ENCODE measurements at places on chromosomes 11 and 22.
A peak's percentile ranks its signal among the peaks of the same experiment; 100 is the strongest.

GRCh38 chr11:8787372-8787771 is 104.8 kb downstream of the RPL27A start:
- no peak for DNase-seq

DNA sequence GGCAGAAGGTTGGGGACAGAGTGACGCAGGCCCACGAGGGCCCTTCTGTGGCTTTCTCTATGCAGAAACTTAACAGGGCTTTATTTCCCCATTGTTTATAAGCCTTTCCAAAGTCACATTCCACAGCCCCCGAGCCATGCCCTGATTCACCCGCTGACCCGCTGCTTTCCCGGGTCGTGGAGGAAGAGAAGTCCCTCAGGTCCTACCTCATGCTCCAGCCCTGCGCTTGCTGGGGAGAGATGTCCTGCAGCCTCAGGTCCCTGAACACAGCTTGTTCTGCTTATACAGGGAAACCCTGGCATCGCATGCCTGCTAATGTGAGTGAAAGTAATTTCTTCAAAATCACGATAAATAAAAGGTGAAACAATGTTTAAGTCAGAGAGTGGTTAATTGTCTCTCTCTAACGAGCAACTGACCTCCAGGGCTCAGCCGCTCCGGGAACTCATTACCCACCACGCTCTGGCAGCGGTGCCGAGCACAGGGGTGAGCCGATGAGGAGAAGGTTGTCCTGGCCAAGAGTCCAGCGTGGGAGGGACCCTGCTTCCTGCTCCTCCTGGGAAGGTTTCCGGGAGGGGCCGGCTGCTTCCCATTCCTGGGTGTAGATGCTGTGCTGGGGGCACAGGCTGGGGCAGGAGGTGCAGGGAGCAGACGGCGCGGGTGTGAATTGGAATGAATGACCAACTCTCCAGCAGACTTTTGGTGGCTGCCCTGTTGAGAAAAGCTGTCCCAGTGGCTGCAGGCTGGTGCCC is 595.2 kb downstream of the BRD1 start:
- no peak for DNase-seq

GRCh38 chr11:69198891-69199582 is 43.3 kb downstream of the SMIM38 start:
- DNase-seq = no peak

DNA sequence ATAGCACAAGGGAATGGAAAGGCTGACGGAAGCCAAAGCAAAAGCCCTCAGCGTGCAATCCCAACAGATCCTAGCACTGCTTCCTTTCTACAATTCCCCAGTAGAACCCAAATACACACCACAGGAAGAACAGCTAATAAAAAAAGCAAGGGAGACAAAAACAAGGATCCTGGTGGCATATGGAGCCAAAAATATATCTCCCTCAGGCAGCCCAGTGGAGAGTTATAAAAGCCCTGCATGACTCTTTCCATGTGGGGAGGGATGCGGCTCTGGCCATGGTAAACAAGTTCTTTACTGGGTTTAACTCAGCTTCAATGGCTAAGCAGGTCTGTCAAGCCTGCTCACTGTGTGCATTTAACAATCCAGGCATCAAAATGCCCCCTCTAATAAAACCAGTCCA is 88.1 kb downstream of the PIWIL4 start:
- no peak for DNase-seq

DNA sequence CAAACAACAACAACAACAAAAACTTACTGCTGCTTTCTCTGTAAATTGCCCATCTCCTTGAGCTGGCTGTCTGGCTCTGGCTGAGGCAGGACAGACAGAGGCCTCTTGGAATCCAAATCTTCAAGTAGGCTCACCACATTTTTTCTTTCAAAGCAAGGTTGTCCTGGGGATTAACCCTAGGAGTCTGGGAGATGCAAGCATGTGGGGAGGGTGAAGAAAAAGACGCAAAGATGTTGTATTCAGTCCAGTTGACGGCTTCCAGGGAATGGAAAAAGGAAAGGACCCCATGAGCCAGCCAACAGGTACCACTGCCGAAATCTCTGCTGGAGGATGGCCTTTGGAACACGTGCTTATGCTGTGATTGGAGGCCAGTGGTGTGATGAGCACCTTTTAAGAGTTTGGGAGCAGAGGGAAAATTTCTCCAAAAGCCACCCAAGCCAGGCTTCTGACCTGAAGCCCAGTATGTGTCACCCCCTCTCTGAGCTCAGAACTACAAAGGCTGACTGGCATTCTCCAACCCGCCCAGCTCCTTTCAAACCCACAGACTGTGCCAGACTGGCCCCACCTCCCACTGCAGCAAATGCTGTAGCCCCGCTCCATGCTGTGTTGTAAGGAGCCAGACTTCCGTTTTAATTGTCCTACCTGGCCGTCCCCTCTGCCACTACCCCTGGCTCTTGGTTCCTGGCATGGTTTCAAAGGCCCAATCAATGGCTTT is 10.8 kb downstream of the BLID start:
- no peak for DNase-seq

GRCh38 chr22:28448625-28449024 is 231.0 kb downstream of the TTC28 start:
- DNase-seq = no peak

DNA sequence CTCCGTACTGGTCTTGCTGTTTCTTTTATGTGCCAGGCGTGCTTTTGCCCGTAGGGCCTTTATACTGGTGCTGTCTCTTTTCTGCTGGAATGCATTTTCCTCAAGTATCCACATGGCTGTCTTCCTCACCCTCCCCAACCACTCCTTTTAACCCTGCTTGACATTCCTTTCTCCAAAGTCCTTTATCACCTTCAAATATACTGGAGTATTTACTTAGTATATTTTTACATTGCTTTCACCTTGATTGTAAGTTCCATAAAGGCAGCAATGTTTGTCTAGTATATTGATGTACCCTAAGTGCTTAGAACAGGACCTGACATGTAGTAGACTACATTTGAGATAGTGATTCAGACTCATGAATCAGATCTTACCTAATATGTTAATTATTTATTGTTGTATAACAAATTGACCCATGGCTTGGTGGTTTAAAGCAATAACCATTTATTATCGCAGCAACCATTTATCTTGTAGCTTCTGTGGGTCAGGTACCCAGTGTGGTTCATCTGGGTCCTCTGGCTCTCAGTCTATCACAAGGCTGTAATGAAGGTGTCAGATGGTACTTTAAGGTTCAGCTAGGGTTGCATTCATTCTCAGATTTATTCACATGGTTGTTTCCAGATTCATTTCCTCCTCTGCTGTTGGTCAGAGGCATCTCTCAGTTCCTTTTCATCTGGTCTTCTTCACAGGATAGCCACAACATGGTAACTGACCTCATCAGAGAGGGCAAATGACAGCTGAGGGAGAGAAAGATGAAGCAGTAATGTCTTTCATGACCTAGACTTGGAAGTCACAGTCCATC is 34.2 kb downstream of the DDX10 start:
- no peak for DNase-seq

- DNase-seq = peak; percentile 10
These were observed 2.5 kb downstream of the ARHGAP32 start for GRCh38 chr11:129189646-129190045.

DNA sequence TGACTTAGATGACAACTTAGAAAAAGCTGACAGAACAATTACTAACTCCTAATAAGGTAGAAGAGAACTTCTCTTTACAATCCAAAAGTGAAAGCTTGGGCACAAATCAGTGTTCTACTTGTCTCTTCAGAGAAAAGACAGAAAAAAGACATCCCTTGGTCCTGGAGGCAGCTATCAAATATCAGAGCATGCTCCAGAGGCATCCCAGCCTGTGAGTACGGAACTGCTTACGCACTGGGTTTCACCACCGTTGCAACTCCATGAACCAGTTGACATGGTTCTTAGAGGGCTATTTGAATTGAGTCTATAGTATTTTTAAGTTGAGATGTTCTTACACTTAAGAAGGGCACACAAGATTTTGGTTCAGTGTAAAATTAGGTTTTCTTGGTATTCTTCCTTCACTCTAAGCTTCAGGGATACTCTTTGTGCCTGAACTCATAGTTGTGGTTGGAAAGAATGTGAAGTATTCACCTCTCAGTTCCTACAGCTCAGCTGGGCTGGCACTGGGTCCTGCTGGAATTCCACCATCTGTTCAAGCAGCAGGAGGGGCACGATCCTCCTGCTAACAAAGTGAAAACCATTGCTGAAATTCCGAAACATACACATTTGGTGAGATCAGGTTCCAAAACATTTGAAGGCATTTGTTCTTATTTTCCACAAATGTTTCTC is 6.3 kb downstream of the AKIP1 start:
- DNase-seq = no peak

DNA sequence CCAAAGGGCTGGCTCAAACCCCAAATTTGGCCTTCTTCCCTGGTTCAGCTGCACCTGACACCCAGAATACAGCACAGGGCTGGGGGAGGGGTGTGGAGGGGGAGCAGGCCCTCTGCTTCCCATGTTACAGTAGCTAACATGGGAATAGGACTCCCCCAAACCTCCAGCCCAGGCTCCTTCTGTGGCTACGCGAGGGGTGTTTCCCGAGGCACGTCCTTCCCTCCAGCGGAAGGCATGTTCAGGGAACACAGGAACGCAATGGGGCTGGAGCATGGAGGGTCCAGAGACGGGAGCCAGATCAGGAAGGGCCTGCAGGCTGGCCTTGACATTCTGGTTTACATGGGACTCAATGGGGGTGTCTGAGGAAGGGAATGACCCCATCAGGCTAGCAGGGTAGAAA is 11.8 kb upstream of the IGLL1 start:
- no peak for DNase-seq

- no peak for DNase-seq
These were observed 33.3 kb downstream of the ELF5 start for GRCh38 chr11:34480314-34480713.

Data from large intestine (tissue), 12 donors.